ENCODE measurements at places on chromosomes 12 and 14. TPM values are rescaled to one million over a fixed set of nuclear protein-coding genes. Genes with fewer than 3 reads are reported as not detected.

GRCh38 chr14:101257551-101257950 lies 303.7 kb upstream of the DIO3 start:
- DNase-seq: no peak

DNA sequence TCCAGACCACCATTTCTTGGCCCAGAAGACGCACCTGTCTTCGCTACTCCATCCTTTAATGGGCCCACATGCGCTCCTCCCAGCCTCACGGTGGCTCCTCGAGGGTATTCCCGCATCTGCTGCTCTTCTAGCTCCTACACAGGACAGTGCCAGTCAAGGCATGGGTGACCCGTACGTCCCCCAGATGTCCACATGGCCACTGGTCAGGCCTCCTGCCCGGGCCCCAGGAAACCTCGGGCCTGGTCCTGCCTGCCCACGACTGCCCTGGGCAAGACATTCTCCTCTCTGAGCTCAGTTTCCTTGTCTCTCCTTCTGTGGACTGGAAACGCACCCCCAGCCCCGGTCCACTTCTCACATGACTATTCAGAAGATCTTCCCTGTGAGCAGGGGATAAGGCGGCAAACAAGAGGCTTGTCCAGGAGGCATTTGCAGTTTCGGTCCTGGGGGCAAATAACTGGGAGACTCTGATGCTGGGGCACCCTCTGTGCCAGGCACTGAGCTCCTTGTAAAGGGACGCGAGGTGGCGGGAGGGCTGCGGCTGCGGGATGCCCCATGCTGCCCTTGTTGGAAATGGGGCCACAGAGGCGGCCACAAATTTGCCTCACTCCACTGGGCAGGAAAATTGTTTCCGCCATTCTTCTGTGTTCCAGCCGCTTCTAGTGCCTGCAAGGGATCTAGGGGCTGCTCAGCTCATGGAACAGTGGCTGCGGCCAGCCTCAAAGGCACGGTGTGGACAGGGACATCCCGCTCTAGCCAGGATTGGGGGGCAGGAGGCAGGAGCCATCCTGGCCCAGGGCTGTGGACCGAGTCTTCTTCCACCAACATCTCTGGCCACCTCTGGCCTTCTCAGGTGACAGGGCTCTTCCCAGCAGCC lies 6.8 kb upstream of the BEGAIN start:
- DNase-seq: no peak

DNA sequence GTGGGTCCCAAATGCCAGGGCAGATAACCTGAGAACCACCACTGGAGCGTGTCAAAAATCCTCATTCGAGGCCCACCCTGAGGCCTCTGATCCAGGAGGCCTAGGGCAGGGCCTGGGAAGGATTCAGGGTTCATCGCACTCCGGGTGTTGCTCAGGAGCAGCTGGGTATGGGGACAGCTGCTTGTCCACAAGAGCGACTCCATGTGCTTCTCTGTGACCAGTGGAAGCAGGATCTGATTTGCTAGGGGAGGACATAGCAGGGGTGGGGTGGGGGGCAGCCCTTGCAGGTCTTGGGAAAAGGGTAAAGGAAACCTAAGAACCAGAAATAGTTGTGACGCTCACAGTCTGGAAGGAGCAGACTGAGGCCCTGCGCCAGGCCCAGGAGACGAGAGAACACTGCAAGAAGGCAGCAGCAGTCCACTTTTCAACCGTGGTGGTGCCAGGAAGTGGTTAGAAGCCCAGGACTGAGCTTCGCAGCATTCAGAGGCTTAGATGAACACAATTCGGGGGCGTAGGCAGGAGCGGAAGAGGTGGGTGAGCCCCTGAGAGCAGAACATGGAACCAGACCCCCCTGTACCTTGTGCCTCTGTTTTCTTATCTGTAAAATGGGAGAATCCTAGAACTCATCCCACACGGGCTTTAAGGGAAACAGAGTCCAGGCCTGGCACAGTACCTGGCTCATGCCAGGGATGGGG lies 33.7 kb downstream of the ITPK1 start:
- DNase-seq: no peak

- no peak for DNase-seq
Measured at GRCh38 chr12:112824166-112824565, 32.6 kb downstream of the RPH3A start.

- DNase-seq: no peak
Measured at GRCh38 chr12:53124352-53124723, 21.1 kb downstream of the SOAT2 start.

DNA sequence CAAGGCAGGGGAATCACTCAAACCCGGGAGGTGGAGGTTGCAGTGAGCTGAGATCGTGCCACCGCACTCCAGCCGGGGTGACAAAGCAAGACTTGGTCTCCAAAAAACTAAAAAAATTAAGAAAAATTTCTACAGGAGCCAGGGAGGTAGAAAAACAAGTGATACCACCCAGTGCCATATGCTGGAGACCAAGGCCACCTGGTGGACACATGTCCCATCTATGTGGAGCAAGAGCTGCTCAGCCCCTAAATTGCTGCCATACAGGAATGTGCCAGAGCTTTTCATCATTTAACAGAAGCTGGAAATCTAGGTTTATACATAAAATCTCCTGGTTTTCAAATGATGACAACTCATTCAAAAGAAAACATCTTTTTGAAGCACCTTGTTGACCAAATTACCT lies 61.4 kb upstream of the ELK3 start:
- DNase-seq: peak; percentile 21

DNA sequence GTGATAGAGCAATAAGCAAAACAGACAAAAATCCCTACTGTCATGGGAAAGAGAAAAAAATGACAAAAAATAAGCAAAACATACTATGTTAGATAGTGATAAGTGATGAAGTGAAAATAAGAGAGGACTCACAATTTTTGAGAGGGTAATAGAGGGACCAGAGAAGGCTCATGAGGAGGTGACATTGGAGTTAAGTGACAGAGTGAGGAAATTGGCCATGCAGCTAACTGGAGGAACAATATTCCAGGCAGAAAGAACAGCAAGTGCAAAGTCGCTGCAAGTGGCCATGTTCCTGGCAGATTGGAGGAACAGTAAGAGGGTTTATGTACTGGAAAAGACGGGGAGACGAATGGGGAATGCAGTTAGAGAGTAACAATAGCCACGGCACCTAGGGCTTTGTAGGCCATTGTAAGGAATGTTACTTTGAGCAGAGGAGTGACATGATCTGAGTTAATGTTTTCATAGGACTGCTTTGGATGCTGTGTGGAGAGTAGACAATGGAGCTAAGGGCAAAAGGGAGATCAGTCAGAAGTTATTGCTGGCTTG lies 1.4 kb upstream of the SAV1 start:
- DNase-seq: no peak

DNA sequence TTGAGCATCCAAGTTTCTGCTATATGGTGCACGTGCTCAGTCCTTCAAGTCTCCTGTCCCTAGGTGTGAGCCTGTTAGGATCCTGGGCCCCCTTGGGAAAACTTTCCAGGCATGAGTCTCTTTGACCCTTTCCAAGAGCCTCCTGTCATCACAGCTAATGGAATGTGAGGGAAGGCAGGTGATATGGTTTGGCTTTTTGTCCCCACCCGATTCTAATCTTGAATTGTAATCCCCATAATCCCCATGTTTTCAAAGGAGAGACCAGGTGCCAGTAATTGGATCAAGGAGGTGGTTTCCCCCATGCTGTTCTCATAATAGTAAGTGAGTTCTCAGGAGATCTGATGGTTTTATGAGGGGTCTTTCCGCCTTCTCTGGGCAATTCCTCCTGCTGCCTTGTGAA lies 265.5 kb downstream of the ATP23 start:
- no peak for DNase-seq

DNA sequence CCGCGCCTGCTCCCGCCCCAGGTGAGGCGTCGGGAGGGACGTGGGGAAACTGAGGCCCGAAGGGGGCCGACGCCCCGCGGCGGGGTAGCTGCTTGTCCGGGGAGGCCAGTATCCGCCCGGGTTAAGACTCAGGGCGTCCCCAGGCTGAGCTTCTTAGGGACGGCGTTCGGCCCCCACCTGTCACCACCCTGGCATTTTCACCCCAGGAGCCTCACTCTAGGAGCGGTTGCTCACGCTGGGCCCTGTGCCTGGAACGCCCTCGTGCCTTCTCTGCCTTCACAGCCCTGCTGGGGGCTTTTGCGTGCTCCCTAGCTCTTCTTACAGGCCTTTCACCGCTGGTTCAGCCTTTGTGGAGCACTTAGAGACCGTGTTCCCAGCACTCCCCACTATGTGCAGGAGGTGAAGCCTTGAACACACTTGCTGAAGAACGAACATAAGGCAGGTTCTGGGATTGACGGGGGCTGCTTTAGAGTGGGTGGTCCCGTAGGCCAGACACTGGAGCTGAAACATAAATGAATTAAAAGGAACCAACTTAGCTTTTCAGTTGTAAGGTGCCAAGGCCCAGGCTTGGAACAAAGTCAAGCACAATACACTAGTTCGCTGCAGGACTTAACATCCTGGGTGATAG lies 601 bp downstream of the ZNF839 start:
- peak; percentile 30 for DNase-seq

- DNase-seq: no peak
Measured at GRCh38 chr14:66081594-66082376, 404.4 kb upstream of the CCDC196 start.

GRCh38 chr12:111462210-111462769 lies 56.6 kb downstream of the SH2B3 start:
- DNase-seq: no peak

DNA sequence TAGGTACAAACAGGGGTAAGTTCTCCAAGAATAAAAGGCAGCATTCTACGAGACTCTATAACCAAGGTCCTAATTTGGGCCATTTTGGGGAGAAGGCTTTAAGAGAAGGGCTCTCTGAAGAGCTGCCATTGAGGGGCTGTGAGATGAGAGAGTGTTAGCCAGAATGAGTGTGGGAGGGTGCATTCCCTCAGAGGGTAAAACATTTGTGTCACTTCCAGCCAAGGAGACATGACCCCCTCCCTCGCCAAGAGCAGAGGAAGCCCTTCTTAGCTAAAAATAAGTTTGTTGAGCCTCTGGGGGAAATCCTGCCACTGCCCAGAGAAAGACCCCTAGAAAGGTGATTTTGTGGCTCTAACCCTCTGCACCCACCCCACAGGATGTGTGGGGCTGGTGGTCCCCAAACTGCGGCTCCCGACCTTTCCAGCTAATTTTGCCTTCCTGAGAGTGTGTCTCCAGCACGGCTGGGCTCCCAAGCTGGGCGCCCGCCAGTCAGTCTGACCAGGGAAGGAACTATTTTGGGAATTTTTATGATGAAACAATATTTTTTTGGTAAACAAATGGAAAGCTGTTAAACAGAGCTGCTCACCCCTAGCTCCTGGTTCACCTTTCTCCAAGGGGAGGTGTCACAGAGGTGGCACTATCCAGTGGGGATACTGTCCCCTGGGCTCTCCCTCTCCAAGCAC lies 65.9 kb upstream of the JDP2 start:
- no peak for DNase-seq

Gene HOXC13
- 6.1 TPM for total RNA-seq

Gene ZBTB39
- total RNA-seq: 6.0 TPM

Gene BBOF1
- total RNA-seq: 4.0 TPM

Gene HOXC9
- total RNA-seq: 7.2 TPM

Gene ACSM4
- not detected for total RNA-seq

Gene GCN1
- 46.4 TPM for total RNA-seq

Gene TAS2R8
- total RNA-seq: not detected

Gene TRPV4
- 0.13 TPM for total RNA-seq

Gene UBE3B
- total RNA-seq: 20.7 TPM

Data from SK-MEL-5 (cell line).